Upper lobe of right lung (tissue), 1 donor: ENCODE measurements at places on chromosomes 13 and 19.
A peak's percentile ranks its signal among the peaks of the same experiment; 100 is the strongest.

DNA sequence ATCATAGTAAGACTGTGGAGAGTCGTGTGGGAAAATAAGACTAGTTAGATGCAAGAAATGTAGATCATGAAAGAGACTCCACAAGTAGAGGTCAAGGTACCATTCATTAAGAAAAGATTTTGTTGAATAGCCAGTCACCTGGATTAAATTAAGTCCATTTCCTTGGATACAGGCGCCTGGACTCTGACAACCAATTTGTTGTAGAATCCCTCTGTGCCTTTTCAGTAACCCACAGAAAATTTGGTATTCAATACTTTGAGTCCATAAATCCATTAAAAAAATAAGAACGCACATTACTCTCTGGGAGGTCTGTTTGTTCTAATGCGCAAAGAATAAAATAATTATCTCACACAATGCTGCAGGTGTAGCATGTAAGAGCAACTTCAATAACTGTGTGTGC lies 469.4 kb downstream of the KLF12 start:
- no peaks in the 10 kb centered on the region for H3K27me3 ChIP-seq
- no peak for DNase-seq
- no peak overlapping the region for H3K27ac ChIP-seq
- no peaks in the 10 kb centered on the region for H3K4me1 ChIP-seq
- no peaks in the 10 kb centered on the region for H3K36me3 ChIP-seq

- DNase-seq = no peak
- no peak overlapping the region for H3K4me3 ChIP-seq
- no peaks in the 10 kb centered on the region for H3K27me3 ChIP-seq
- no peaks in the 10 kb centered on the region for H3K4me1 ChIP-seq
- no peak overlapping the region for H3K27ac ChIP-seq
These were observed 70.9 kb downstream of the PEPD start for GRCh38 chr19:33450689-33451088.

GRCh38 chr13:84934911-84935310 lies 864.3 kb downstream of the SLITRK6 start:
- no peak for DNase-seq
- no peak overlapping the region for H3K27ac ChIP-seq
- no peaks in the 10 kb centered on the region for H3K4me1 ChIP-seq
- H3K36me3 ChIP-seq = no peaks in the 10 kb centered on the region
- H3K4me3 ChIP-seq = peak overlapping the region; percentile 3

- no peak for DNase-seq
- no peaks in the 10 kb centered on the region for H3K27me3 ChIP-seq
- H3K27ac ChIP-seq = no peak overlapping the region
These were observed 24.2 kb upstream of the COG6 start for GRCh38 chr13:39631307-39631706.

GRCh38 chr13:79937311-79937710 lies 403.6 kb downstream of the SPRY2 start:
- no peak overlapping the region for H3K4me3 ChIP-seq
- H3K27ac ChIP-seq = peak overlapping the region; percentile 70
- no peaks in the 10 kb centered on the region for H3K36me3 ChIP-seq
- H3K4me1 ChIP-seq = peaks cover 14% of the 10 kb centered on the region
- DNase-seq = no peak

- H3K27me3 ChIP-seq = no peaks in the 10 kb centered on the region
- no peak for DNase-seq
- H3K36me3 ChIP-seq = no peaks in the 10 kb centered on the region
- H3K27ac ChIP-seq = no peak overlapping the region
These were observed 266.8 kb downstream of the PCDH20 start for GRCh38 chr13:61148691-61149315.

DNA sequence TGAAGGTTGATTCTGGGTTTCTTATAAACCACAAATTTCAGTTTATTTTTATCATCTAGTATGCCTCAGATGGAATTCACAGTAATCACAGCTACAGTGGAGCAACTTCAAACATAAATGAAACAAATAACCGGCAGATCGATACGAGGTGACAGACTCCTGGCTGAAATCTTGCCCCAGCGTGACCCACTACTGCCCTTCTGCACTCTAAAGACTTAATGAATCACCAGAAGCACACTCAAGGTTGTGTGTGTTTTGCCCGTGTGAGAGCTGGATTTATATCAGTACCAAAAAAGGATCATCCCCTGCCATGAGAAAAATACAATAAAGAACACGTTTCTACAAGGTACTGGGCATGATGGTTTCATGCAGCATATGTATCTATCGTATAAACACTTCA lies 161.7 kb downstream of the KLF12 start:
- H3K4me1 ChIP-seq = no peaks in the 10 kb centered on the region
- no peak overlapping the region for H3K27ac ChIP-seq
- H3K36me3 ChIP-seq = no peaks in the 10 kb centered on the region
- H3K27me3 ChIP-seq = no peaks in the 10 kb centered on the region

GRCh38 chr13:54934121-54934520 lies 1905.5 kb downstream of the OLFM4 start:
- no peak overlapping the region for H3K4me3 ChIP-seq
- no peaks in the 10 kb centered on the region for H3K27me3 ChIP-seq
- DNase-seq = no peak
- H3K36me3 ChIP-seq = no peaks in the 10 kb centered on the region

GRCh38 chr13:30735872-30736175 lies 481 bp downstream of the ALOX5AP start:
- no peaks in the 10 kb centered on the region for H3K27me3 ChIP-seq
- H3K27ac ChIP-seq = peak overlapping the region; percentile 72
- H3K4me1 ChIP-seq = peaks cover 16% of the 10 kb centered on the region
- peak overlapping the region; percentile 47 for H3K4me3 ChIP-seq
- H3K36me3 ChIP-seq = no peaks in the 10 kb centered on the region

- no peak overlapping the region for H3K27ac ChIP-seq
- DNase-seq = no peak
- H3K36me3 ChIP-seq = no peaks in the 10 kb centered on the region
- no peaks in the 10 kb centered on the region for H3K4me1 ChIP-seq
These were observed 1552.2 kb downstream of the PCDH9 start for GRCh38 chr13:65677906-65678305.

GRCh38 chr13:46995874-46996273 lies 99.0 kb upstream of the HTR2A start:
- H3K4me3 ChIP-seq = no peak overlapping the region
- no peak for DNase-seq
- no peak overlapping the region for H3K27ac ChIP-seq
- no peaks in the 10 kb centered on the region for H3K36me3 ChIP-seq

GRCh38 chr19:47176627-47177090 lies 46.0 kb downstream of the SAE1 start:
- no peak overlapping the region for H3K27ac ChIP-seq
- no peak overlapping the region for H3K4me3 ChIP-seq
- no peak for DNase-seq
- peaks cover 23% of the 10 kb centered on the region for H3K36me3 ChIP-seq
- H3K27me3 ChIP-seq = no peaks in the 10 kb centered on the region

DNA sequence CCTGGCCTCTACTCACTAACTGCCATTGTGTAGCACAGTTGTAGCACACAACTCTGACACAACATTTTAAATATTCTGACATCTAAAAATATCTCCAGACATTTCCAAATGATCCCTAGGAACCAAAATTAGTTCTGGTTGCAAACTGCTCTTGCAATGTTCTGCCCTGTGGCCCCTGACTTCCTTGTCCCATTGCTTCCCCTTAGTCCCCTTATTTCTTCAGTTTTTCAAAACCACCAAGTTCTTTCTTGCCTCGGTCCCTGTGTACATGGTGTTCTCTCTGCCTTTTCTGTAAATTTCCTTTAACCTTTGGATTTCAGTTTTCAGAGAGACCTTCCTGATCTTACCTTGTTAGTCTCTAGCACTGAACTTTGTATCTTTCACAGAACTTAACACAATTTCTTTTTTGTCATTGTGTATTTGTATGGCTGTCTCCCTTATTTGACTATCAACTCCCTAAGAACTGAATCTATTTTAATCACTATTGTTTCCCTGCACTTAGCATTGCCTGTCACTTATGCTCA lies 87.6 kb upstream of the MLNR start:
- no peaks in the 10 kb centered on the region for H3K27me3 ChIP-seq
- peaks cover 7% of the 10 kb centered on the region for H3K4me1 ChIP-seq
- no peak for DNase-seq
- peaks cover 57% of the 10 kb centered on the region for H3K36me3 ChIP-seq
- no peak overlapping the region for H3K4me3 ChIP-seq
- H3K27ac ChIP-seq = no peak overlapping the region

DNA sequence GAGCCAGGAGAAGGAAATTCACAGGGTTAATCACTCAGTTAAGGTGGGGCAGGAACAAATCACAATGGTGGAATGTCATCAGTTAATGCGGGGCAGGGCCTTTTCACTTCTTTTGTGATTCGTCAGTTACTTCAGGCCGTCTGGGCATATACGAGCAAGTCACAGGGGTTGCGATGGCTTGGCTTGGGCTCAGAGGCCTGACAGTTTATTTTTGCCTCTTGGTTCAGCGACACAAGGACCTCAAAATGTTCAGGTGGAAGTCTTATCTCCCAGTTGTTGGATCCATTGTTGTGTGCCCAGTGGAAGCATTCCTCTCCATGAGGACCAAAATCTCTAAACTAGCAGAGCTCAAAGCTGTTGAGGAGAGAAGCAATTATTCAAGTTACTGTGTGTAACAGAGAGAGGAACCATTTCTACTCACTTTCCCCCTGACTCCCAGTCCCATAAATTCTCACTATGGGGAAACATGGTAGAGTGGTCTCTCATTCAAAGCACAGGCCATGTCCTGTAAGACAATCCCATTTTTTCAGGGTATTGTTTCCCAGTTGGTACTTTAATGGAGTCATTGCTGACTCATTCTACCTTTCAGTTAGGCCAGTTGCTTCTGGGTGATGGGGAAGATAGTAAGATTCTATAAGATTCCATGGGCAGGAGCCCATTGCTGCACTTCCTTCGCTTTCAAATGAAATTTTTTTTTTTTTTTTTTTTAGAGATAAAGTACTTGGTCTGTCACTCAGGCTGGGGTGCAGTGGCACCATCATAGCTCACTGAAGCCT lies 8.8 kb upstream of the COX7A1 start:
- peaks cover 5% of the 10 kb centered on the region for H3K36me3 ChIP-seq
- H3K4me1 ChIP-seq = no peaks in the 10 kb centered on the region
- H3K4me3 ChIP-seq = no peak overlapping the region
- no peak for DNase-seq

DNA sequence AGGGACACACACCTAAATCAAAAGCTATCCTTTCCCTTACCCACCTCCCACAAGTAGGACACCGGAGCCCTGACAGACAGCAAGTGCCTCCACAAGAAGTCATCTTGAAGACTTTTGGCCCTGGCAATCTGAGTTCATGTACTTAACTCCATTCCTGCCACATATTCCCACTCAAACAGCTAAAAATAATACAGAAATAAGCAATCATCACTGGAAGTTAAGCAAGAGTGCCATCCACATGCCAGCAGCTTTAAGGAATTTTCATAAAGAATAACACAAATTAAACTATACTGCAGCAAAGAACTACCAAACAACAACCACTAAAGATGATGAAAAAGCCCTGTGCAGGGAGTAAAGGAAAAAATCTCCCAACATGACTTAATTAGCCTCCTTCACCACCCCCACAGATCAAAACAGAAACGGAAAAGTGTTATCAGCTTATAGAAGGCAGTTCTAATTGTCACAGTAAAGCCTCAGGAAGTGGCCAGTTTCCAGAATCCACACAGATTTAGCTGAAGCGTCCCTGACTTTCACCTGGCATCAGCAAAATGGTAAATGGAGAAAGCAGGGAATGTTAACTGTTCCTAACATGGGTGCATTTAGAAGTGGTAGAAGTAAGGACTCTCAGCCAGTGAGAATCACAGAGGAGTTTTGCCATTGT lies 343.9 kb downstream of the TBC1D4 start:
- H3K36me3 ChIP-seq = no peaks in the 10 kb centered on the region
- H3K4me1 ChIP-seq = no peaks in the 10 kb centered on the region
- H3K4me3 ChIP-seq = no peak overlapping the region
- no peak for DNase-seq
- no peaks in the 10 kb centered on the region for H3K27me3 ChIP-seq

GRCh38 chr19:1291761-1292418 lies 6.2 kb downstream of the EFNA2 start:
- H3K36me3 ChIP-seq = no peaks in the 10 kb centered on the region
- no peak overlapping the region for H3K4me3 ChIP-seq
- H3K27me3 ChIP-seq = peaks cover 82% of the 10 kb centered on the region
- H3K4me1 ChIP-seq = no peaks in the 10 kb centered on the region
- H3K27ac ChIP-seq = no peak overlapping the region

DNA sequence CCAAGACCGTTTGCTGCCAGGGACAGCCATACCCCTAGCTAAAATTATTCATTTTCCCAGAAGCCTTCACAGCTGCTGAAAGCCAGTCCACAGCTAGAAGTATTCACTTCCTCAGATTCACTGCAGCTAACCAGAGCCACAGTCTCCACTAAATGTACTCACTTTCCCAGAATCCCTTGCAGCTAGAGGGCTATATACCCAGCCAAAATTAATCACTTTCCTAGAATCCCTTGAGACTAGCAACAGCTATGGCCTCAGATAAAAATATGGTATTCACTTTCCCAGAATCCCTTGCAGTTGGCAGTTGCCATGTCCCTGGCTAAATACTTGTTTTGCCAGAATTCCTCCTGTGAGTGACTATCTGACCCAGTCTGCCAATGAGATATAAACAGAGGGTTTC lies 13.8 kb upstream of the MEIS3 start:
- peaks cover 69% of the 10 kb centered on the region for H3K27me3 ChIP-seq
- H3K4me3 ChIP-seq = no peak overlapping the region
- DNase-seq = no peak

DNA sequence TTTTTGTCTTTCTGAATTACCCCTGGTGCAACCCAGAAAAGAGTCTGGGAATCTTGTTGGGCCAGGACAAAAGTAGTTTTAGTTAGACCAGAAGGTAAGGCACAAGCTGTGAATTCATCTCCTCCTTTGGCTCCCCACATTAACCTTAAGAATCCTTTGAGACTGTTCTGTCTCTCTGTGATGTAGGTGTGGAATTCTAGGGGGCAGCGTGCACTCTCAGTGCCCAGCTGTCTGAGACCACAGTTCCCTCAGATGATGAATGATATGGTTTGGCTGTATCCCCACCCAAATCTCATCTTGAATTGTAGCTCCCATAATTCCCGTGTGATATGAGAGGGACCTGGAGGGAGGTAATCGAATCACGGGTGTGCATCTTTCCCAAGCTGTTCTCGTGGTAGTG lies 43.9 kb downstream of the ZNF506 start:
- no peak overlapping the region for H3K27ac ChIP-seq
- H3K27me3 ChIP-seq = no peaks in the 10 kb centered on the region
- peaks cover 13% of the 10 kb centered on the region for H3K4me1 ChIP-seq
- H3K36me3 ChIP-seq = no peaks in the 10 kb centered on the region

DNA sequence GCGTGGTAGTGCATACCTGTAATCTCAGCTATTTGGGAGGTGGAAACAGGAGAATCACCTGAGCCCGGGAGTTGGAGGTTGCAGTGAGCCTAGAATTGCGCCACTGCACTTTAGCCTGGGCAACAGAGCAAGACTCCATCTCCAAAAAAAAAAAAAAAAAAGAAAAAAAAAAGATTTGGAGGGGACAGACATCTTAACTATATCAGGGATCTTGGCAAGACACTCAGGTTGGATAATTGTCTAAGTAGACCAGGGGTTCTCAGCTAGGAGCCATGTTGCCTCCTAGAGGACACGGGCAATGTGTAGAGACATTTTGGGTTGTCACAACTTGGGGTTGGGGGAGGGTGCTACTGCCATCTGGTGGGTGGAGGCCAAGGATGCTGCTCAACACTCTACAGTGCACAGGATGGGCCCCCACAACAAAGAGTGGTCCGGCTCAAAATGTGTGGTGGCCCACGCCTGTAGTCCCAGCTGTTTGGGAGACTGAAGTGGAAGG lies 1.9 kb upstream of the ZNF580 start:
- peaks cover 62% of the 10 kb centered on the region for H3K4me1 ChIP-seq
- no peak overlapping the region for H3K27ac ChIP-seq
- H3K27me3 ChIP-seq = no peaks in the 10 kb centered on the region
- H3K4me3 ChIP-seq = no peak overlapping the region
